Central memory CD8-positive, alpha-beta T cell (primary cell): ENCODE measurements at places on chromosomes 16 and 17.

DNA sequence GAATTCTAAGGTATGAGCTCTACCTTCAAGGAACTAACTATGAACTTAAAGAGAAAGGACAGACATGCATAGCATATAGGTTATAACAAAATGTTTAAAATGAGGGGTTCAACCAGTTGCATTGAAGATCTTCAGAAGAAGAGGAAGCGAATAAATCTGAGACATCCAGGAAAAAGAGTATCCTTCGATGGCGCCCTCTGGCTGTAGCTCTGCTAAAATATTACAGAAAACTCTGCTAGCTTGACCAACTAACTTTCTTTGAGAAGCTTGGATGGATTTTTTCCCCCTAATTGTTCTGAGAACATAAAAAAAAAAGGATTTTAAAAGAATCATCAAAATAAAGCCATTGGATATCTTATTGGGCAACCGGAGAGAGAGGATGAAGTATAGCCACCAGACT lies 659.9 kb upstream of the SOX9 start:
- no peak for DNase-seq

DNA sequence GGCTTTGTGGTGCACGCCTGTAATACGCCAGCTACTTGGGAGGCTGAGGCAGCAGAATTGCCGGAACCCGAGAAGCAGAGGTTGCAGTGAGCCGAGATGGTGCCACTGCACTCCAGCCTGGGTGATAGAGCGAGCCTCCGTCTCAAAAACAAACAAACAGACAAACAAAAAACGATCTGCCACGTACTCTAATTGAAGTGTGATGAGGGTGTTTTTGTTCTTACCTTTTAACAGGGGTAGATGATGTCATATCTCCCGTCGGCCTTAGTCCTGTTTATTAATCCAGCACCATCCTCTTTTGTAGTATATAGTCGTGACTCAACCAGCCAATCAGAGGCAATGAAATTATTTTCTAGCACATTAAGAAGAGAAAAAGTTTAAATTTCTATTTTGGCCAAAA lies 58.5 kb downstream of the IQCK start:
- no peak for DNase-seq

- no peak for DNase-seq
These were observed 102.3 kb upstream of the C17orf78 start for GRCh38 chr17:37273409-37274051.

DNA sequence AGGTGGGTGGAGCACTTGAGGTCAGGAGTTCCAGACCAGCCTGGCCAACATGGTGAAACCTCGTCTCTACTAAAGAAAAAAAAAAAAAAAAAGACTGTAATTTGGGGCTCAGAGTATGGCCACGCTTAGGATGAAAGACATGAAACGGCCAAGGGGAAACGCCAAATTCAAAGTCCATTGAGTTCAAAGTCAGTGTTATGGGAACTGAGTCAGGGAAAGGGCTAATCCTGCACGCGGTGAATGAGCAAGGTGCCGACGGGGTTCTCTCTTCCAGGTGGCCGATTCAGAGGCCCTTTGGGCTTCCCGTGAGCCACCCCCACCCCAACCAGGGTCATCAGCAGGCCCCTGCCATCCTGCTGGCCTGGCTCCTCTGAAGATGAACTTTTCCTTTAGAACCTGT lies 7.5 kb upstream of the OSGIN1 start:
- no peak for DNase-seq

- no peak for DNase-seq
These were observed 45.7 kb downstream of the TMEM186 start for GRCh38 chr16:8751481-8752311.

GRCh38 chr16:282491-282890 lies 473 bp upstream of the PDIA2 start:
- DNase-seq, result no peak

GRCh38 chr17:27478901-27479538 lies 22.8 kb downstream of the KSR1 start:
- DNase-seq, result no peak

DNA sequence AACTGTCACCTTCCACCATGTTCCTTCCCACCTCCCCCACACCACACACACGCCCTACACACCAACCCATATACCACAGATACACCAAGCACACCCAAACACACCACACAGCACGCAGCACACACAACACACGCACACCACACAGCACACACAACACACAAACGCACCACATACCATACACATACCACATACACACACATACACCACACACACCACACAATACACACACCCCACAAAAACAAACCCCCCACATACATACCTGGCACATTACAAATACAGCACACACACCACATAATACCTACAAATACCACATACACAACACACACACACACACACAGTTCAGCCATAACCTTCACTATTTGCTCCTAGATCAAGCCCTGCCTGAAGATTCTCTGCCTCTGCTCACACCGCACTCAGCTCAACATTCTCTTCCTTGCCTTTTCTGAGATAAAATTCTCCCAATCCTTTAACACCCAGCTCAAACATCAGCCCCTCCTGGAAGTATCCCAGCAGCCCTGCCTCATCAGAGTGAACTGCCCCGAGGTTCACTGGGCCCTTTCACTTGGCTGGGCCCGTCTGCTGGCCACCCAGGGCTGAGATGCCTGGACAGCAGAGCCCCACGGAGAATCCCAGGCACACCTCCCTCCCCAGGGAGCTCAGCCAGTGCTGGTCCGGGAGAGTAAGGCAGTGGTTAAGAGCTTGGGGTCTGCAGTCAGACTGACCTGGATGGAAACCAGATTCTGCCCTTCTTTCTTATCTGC lies 31.9 kb upstream of the CPNE2 start:
- DNase-seq, result no peak

GRCh38 chr17:53142890-53143289 lies 679.8 kb upstream of the KIF2B start:
- no peak for DNase-seq
